ENCODE measurements at places on chromosomes 13 and 19.

DNA sequence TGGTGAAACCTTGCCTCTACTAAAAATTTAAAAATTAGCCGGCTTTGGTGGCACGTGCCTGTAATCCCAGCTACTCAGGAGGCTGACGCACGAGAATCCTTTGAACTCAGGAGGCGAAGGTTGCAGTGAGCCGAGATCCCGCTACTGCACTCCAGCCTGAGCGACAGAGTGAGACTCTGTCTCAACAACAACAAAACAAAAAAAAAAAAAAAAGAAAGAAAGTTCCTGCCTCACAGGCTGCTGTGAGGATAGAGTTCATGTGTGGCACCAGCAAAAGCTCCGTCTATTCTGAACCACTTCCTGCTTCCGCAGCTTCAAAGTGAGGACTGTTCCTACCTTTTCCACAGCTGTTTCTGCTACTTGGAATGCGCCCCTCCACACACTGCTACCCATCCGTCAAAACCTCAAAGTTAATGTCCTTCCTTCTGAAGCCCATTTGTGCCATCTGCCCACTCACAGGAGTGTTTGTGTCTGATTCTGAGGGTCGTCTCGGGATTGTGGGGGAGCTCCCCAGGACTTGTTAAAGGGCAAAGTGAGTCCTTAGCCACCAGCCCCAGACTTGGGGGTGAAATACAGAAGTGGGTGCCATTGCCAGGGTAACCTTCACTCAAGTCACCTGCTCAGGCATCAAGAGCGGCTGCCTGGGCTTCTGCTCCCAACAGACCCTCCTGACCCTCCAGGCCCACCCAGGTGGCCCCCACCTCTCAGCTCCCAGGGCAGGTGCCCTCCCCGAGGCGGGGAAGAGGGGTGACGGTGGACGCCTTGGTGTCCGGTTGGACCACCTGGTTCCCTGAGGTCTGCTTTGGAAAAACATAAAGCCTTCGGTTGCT is 2.9 kb downstream of the MFSD12 start:
- DNase-seq, result no peak

GRCh38 chr13:97627566-97627965 is 193.6 kb downstream of the RAP2A start:
- DNase-seq, result no peak

DNA sequence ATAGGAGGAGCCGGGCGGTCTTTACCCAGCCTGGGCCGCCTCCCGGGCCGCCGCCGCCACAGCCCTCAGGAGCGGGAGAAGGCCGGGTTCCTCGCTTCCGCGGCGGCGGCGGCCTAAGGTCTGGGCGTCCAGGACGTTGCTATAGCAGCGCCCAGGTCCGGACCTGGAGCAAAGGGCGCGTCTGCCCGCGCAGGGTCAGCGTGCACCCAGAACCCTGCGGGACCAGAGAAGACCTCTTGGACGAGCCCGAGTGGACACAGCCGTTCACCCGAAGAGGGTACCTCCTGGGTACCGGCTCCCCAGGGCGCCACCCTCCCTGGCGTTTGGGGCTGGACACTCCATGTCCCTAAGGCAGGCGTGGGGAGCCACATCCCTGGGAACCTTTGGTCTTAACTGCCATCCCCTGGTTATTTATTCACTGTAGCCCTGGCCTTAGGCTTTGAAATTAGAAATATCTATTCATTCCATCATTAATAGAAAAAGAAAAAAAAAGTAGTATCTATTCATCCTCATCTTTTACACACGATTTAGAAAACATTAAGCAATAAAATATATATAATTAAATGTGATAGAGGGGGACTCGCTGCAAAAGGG is 2.4 kb downstream of the DZIP1 start:
- peak; percentile 38 for DNase-seq

DNA sequence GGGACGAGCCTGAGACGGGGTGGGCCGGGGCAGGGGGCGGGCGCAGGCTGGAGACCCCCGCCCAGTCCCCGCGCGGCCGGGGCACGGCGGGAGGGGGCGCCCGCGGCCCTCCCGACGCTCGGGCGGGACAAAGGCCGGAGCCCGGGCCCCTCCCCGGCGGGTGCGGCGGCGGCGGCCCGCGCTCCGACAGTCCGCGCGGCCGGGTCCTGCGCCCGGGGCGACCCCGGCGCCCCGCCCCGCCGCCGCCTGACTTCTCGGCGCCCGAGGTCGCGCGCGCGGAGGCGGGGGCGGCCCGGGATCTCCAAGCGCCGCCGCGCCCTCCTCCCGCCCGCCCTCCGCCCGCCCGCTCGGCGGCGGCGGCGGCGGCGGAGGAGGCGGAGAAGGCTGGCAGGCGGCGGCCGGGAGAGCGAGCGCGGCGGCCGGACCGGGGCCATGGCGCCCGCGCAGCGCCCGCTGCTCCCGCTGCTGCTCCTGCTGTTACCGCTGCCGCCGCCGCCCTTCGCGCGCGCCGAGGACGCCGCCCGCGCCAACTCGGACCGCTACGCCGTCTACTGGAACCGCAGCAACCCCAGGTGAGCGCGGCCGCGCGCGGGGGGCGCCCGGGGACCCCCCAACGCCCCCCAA is at the start of gene EFNA2:
Gene EFNA2 (plus strand): TSS at position 137 of the 624 bp plus-strand sequence. CDS start 296 bp downstream, at position 433.
- no peak for DNase-seq

DNA sequence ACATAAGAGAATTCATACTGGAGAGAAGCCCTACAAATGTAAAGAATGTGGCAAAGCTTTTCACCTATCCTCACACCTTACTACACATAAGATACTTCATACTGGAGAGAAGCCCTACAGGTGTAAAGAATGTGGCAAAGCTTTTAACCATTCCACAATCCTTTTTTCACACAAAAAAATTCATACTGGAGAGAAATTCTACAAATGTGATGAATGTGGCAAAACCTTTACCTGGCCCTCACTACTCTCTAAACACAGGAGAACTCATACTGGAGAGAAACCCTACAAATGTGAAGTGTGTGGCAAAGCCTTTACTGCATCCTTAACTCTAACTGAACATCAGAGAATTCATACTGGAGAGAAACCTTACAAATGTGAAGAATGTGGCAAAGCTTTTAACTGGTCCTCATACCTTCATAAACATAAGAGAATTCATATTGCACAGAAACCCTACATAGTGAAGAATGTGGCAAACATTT is 14.0 kb upstream of the ZNF506 start:
- no peak for DNase-seq

DNA sequence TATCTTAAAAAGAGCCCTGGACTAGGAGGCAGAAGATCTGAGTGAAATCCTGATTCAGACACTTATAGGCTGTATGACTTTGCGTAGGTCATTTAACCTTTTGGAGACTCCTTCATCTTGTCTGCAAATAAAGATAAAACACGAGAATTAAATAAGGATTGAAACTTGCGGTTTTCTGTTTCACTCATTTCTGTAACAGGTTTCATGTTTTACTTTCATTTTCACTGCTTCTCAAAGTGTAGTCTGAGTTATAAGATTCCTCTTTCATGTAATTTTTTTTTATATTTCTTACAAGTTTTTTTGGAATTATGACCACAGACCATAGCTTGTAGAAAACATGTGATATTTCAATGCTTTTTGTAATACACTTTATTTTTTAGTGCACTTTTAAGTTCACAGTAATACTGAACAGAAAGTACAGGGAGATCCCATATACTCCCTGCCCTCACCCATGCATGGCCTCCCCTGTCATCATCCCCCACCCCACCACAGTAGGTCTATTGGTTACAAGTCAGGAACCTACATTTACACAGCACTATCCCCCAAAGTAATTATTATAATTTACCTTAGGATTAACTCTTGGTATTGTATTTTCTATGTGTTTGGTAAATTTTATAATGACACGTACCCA is 174.6 kb downstream of the ITGBL1 start:
- DNase-seq, result no peak

GRCh38 chr19:33580645-33581037 is 41.1 kb upstream of the CHST8 start:
- DNase-seq, result peak; percentile 24

DNA sequence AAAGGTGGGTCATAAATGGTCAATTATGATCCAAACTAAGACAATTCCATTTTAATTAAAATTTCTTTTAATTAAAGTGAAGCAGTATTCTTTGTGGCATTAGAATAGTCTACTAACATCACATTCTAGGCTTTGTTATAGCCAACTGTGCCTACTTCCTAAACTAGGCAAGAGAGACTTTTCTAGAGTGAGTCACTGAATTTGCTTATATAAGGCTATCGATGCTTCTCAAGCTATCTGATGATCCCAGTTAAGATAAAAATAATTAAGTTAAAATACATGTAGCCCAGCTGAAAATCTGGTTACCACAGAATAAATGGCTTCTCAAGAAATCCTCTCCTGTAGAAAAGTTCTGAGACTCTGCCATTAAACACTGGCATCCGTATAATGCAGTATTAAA is 12.5 kb downstream of the ANKRD10 start:
- no peak for DNase-seq

DNA sequence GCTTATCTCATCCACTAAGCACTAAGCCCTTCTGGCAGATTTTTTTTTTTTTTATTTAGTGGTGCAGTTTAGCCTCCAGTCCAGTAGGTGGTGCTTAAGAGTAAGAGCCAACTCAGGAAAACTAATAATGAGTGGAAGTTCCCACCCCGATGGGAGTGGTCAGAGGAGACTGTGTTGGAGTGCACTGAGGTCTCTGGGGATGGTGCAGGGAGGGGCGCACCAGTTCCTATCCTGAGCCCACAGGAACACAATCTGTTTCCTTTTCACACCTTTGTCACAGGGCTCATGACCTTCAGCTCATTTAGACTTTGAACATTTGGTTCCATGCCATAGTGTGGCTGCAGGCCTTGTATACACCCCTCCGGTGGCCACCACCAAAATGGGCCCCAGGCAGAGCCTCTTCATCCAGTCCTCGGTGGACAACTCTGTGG is 367.4 kb downstream of the SPRY2 start:
- no peak for DNase-seq

- DNase-seq, result no peak
Measured at GRCh38 chr13:71880753-71881541, 13.9 kb upstream of the DACH1 start.

DNA sequence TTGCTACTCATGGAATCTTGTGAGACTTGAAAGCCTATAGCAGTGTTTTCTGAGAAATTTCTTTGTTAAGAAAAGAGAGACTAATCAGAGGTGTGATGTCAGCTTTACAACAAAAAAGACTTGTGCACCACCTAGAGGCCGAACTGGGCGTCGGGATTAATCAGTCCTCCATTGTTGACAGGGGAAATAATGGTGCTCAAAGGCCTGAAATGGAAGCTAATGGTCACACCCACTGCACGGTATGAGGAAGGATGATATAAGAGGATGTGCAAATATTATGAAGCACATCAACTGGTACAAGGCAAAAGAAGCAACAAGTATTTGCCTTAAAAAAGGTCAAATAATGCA is 480.2 kb upstream of the MIR17HG start:
- peak; percentile 74 for DNase-seq

DNA sequence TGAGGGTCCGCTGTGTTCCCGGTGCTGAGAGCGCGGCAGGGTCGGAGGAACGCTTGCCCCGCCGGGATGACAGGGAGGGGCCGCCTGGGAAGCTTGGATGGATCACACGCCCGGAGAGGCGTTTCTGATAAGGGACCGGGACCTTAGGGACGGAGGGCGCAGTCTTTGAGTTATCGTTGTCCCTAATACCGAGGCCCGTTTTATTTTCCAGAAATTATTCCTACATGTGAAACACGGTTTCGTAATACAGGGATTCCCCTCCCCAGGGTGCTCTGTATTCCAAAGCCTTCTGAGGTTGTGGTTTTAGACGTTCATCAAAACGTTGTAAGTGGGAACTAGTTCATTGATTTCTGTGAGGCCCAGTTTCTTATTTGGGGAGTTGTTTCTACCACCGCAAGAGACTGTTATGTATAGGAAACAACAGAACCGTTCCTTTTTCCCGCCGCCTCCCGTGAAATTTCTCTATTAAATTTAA is 752 bp downstream of the PDCD5 start:
- DNase-seq, result peak; percentile 62

DNA sequence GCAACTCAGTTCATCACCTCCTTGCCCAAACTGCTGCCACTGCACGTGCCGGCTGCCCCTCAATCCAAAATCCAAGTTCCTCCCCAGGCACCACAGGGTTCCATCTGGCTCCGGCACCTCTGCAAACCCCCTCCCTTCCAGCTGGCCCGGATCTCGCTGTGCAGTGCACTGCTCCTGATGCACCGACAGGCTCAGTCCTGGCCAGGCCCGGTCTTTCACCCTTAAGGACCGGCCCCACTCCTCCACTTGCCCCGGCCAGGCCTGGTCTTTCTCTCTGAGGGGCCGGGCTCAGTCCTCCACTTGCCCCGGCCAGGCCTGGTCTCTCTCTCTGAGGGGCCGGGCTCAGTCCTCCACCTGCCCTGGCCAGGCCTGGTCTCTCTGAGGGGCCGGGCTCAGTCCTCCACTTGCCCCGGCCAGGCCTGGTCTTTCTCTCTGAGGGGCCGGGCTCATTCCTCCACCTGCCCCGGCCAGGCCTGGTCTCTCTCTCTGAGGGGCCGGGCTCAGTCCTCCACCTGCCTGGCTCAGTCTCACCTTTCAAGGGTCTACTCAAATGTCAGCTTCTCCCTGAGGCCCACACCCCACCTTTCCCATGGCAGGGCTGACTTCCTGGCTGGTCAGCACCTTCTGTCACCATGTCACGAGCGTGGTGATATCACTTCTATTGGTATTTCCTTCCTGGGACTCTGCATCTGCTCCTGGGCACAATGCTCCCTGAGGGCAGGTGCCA is 6.9 kb downstream of the ZNF787 start:
- no peak for DNase-seq

GRCh38 chr13:30097701-30098100 is 209.7 kb downstream of the KATNAL1 start:
- no peak for DNase-seq

- DNase-seq, result no peak
Measured at GRCh38 chr19:2917275-2918184, 16.8 kb downstream of the ZNF57 start.

DNA sequence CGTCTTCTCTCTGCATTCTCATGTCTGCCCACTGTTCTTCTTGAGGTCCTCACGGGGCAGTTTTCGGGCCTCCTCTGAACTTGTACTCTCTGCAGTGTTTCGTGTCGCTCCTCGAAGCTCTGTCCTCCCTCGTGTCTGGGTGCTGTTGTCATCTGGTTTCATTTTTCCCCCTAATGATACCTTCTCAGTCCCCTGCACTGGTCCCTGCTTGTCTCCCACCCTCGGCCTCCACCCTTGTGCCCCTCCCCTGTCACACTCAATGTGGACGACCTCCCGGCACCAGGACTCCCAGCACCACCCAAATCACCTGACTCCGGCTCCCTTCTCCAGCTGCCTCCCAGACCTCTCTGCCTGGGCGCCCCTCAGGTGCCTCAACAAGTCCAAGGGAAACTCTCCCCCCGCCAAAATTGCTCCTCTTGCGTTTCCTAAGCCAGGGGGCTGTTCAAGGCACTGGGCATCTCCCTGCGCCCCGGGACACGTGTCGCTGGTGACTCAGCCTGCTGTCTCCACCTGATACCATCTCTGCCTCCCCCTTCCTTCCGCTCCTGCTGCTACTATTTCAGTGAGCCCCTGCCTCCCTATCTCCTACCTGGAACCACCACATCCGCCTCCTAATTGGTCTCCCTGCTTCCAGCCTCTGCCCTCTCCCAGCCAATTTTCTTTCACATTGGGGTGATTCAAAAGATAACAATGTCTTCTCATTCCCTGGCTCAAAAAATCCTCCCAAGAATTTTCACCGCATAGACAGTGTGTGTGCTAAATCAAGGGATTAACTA is 49.5 kb downstream of the RFX2 start:
- no peak for DNase-seq

All from NCI-H2227 treated with DMSO at 0.1 percent for 48 hours (cell line).